Fibroblast of lung (primary cell): ENCODE measurements at places on chromosomes 1 and 21. TPM values are rescaled to one million over a fixed set of nuclear protein-coding genes. Genes with fewer than 3 reads are reported as not detected.

Gene SH2D5
- 3.6 and 7.3 TPM in 2 replicates for polyA plus RNA-seq

DNA sequence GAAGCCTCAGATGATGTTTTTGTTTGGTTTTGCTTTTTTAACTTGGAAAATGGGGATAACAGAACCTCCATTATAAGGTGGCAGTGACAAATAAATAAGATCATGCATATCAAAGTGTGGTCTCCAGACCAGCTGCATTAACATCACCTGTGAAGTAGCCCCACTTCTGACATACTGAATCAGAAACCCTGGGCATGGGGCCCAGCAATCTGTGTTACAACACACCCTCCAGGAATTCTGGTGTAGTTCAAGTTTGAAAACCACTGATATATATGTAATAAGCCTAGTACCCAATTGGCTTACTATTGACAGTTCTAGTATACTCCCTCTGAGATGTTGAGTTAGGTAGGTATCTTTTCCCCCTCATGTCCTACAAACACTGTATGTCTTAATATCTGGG is 24.1 kb upstream of the RNF19B start:
- DNase-seq: peak; percentile 87

Gene FCRL6
- not detected in 2 replicates for polyA plus RNA-seq

Gene GNG4
- 0.06 and 0.10 TPM in 2 replicates for polyA plus RNA-seq

Gene HTR6
- polyA plus RNA-seq: 0.02 TPM in 1 of 2 replicates, not detected in the other

DNA sequence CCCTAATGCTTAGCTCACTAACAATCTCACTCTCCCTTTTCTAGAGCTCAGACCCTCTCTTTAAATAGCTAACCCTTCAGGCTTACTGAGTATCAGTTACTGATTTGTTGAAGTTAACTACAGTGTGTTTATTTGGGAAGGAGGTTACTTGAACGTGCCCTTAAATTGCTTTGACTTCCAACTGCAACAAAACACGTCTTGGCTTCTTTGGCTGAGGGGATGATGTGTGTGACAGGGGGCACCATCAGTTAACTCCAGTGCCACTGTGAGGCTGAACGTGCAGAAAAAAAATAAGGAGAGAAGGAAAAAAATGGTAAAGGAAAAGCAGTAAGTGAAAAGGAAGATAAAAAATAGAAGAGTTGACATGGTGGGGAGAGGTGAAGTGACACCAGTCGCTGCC is 75.1 kb upstream of the NRIP1 start:
- DNase-seq: no peak

Gene DRAM2
- polyA plus RNA-seq: 47.8 and 75.8 TPM in 2 replicates

GRCh38 chr1:91011726-91012125 is 10.1 kb downstream of the ZNF644 start:
- DNase-seq: peak; percentile 76

Gene PDPN
- polyA plus RNA-seq: 1.5 and 6.0 TPM in 2 replicates

Gene TNN
- polyA plus RNA-seq: not detected in 2 replicates

DNA sequence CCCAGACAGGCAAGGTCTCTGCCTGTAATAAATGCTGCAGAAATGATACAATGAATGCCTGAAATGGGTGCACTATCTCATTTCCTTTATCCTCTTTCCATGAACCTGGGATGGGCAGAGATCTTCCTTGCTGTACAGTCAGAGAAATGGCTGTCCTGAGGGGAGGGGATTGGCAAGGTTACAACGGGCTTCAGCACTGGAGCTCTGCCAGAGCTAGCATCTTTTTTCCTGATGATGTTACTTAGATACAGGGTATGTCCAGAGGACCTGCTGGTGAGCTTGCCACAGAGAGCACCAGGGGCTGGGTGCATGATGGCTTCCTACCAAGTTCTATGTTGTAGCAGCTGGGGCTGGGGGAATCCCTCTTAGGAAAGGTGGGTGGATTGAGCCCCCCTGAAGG is 115.1 kb downstream of the PLXNA2 start:
- no peak for DNase-seq

- peak; percentile 76 for DNase-seq
These were observed 226.1 kb downstream of the KCTD3 start for GRCh38 chr1:215793180-215793579.

DNA sequence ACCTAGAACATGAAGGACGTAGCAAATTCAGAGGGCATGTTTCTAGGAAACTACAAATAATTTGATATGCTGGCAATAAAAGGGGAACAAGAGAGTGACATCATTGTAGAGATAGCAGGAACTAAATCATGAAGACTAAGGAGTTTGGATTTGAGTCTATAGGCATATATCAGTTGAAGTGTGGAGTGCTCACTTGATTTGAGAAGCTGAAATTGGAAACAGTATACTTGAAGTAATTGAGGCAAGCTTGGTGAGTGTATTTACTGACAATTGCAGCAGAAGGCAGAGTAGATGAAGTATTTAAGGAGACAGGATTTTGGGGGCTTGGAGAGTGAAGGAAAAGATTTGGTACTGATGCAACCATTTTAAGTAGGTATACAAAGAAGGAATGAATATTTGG is 6.4 kb upstream of the TMCO2 start:
- no peak for DNase-seq

DNA sequence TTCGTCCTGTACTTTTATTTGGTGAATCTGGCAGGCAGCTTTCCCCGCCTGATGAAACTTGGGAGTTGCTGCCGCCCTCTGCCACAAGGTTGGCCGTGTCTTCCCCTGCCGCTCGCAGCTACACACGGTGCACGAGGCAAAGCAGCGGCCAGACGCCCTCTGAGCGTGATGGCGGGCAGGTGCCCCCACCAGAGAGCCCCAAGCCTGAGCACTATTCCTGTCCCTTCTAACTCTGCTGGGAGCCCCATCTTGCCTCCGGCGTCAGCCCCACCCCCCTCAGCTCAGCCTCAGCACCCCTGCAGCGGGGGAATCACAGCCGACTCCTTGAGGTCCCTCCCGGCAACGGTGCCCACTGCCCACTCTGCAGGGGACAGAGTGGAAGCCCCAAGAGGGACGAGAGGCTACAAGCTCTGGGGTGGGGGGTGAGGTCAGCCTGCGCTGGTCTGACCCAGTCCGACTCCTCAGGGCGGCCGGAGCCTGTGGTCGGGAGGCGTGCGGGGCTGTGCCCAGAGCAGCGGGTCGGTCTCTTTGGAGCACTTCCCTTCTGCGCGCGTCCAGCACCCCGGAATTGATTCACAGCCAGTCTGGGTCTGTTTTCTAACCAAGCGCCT is 41.3 kb downstream of the RIPK4 start:
- DNase-seq: no peak

DNA sequence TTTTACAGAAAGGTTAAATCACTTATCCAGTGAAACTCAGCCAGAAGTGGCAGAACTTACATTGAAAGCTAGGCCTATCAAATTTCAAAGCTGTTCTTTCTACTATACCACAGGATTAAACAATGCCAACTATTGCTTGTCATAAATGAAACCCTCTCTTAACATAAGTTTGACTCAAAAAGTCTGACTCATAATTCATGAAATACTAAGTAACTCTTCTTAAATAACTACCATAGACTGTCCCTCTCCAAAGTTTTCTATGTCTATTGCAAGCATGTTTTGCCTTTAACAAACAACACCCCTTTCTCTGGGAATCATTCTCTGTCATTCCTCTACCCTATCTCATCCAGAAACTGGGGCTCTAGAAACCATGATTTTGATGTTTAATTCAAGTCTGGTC is 109.5 kb upstream of the UBE2U start:
- peak; percentile 90 for DNase-seq

DNA sequence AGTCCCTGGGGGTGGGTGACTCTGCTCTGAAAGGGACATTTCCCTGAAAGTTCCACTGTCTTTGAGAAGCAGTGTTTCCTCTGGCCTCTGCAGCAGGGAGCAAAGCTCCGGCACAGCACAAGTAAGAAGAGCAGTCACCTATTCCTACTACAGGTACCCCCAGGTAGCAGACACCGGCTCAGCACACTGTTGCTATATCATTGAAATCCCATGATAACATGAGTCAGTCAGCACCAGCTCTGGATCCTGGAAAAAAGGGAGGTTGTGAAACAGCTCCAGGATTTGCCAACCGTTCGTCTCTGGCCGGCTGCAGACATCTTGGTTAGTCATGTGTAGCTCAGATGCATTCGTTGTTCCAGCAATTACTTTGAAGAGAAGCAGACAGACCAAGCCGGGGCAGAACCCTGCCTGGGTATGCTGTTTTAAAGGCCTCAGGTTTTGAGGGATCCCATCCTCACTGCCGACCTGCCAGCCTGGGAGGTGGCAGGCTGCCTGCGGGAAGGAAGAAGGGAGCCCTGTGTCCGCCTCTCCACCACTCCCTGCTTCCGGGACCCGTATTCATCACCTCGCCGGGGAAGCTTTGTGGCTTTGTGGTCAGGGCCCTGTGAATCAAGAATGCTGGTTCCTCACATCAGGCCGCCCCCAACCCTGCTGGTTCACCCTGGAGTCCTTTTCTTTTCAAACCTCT is 139.2 kb downstream of the CLIC6 start:
- DNase-seq: peak; percentile 96

DNA sequence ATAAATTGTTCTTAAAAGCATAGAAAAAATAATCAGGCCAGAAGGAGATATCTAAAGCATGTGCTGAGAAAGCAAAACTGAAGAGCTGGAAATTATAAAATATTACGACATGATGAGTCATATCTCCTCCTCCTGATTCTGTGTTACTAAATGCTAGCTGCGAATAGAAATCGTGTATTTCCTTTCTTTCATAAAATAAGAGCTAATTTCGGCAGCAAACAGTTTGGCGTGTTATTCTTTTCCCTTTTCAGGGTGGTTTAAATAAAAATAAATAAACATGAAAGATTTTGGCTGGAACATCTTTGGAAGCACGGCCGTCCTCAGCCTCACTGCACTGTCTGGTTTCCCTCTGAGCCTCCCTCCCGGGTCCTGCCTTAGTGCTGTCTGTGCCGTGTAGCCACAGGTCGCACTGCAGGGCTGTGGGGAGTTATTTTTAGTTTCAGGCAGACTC is 56.0 kb downstream of the ADARB1 start:
- peak; percentile 89 for DNase-seq

Gene FMO2
- polyA plus RNA-seq: 7.1 and 136 TPM in 2 replicates

- DNase-seq: no peak
These were observed 57.9 kb downstream of the SLC37A1 start for GRCh38 chr21:42571391-42572150.

GRCh38 chr1:7356079-7356478 is 415.0 kb upstream of the VAMP3 start:
- DNase-seq: no peak

DNA sequence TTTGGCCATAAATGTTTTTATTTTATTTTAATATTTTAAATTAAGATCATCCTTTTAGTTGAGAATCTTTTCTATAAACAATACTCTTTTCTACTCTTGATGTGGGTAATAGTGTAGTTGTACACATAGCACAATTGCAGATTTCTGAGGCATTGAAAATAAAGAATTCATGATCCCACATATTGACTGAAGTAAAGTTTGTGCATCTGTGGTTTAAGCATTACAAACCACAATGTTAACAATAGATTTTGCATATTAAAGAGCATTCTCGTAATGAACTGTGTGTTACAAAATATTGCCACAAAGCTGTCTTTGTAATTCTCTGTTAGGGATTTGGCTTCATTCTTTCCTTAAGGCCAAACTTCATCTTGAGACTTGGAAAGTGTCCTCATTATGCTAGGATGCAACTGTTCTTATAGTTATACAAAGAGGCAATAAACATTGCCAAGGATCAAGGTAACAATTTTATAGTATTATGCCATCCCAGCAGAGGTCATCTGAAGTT is 256.8 kb downstream of the OLFM3 start:
- no peak for DNase-seq

DNA sequence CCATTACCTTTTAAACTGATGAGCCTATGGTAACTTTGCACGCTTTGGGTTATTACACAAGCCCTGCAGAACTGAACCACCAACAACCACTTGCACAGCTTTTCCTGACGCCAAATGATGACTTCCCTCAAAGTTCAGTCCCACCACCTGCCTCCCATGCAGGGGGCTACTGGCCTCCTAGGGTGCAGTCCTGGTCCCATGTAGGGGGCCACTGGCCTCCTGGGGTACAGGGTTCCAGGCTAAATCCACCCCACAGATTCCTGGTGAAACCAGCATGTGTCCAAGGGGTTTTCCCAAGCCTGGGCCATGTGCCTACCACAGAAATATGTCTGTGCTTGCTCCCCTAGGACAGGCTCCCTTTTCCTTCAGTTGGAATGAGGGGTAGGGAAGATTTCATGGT is 73.4 kb upstream of the ZNF678 start:
- DNase-seq: no peak

- no peak for DNase-seq
These were observed 7.7 kb downstream of the LRRC71 start for GRCh38 chr1:156928043-156928602.

DNA sequence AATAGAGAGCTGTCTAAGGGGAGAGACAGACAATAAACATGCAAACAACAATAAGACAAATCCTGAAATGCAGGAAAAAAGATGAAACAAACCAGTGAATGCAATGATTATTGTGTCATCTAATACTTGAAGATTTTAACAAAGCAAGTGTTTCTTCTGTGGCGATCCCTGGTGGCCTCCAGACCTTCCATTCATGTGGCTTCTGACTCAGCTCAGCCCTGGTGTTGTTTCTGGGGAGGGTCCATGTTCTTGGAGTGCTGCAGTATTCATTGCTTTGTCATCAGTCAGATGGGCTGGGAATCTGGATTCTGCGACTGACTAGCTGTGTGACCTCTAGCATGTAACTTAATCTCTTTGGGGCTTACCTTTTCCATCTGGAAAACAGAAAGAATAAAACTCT is 1.5 kb upstream of the C2CD4D start:
- DNase-seq: peak; percentile 42

DNA sequence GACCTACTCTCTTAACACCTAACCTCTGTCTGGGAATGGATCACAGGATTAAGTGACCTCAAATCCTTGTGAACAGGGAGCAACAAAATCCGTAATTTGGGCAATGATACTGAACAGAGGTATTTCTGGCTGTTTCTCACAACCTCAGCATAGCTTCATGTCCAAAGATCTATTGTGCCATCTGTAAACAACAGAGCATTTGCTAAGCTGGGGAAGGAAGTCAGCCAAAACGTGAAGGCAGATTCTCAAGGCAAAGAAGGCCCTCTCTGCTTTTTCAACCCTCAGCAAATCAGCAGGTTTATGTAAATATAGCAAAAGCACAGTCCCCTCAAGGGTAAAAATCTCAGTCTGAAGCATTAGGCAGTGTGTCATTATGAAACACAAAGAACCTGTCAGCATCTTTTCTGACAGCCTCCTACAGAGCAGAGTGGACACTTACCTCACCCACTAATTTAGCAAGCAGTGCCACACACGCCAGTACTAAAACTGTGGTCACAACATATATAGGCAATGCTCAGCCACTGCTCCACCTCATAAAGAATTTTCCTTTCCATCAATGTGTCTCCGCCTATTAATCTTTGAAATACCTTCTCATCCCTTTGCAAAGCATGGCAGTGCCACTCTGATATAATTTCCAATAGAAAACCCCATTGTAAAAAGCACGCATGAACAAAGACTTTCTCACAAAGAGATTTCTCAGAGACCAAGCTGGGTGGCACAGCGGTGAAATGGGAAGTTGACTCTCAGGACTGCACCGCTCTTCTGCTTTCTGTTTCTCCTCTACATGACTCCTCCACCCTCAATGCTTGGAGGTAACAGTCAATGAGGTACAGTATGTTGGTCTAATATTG is 188.0 kb downstream of the RERE start:
- DNase-seq: peak; percentile 41

DNA sequence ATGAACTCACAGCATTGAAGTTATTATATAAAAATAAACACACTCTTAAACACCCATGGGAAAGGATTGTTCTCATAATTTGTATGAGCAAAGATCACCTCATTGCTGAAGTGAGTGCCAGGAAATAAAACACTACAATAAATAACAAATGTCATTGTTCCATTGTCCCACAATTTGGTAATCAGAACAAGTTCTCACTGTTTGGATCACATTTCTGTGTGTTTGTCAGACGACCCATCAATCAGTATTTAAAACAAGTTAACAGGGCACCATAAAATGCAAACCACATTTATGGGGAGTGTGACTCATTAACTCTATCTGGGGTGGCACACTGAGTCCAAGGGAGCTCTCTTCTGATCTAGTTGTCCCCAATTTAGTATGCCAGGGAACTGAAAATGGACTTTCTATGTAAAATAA is 124.5 kb downstream of the PTPRC start:
- peak; percentile 16 for DNase-seq
